Left lobe of liver (tissue), 2 donors: ENCODE measurements at places on chromosomes 1 and 21.

DNA sequence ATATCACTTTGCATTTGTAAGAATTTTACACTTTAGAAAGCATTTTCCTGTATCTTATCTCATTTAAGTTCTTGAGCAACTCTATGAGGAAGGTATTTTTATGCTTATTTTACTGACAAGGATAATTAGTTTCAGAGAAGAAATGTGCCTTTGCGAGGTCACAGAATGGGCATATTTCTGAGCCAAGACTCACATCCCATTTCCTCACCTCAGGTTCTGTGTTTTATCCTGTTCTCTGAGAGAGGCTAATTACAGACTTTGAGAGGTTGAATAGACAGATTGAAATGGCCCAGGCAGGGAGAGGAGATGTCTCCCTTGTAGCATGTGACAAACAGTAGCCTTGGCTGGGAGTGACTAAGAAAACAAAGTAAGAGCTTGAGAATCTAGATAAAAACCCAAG is 39.1 kb upstream of the ZC3H11B start:
- DNase-seq = no peak

DNA sequence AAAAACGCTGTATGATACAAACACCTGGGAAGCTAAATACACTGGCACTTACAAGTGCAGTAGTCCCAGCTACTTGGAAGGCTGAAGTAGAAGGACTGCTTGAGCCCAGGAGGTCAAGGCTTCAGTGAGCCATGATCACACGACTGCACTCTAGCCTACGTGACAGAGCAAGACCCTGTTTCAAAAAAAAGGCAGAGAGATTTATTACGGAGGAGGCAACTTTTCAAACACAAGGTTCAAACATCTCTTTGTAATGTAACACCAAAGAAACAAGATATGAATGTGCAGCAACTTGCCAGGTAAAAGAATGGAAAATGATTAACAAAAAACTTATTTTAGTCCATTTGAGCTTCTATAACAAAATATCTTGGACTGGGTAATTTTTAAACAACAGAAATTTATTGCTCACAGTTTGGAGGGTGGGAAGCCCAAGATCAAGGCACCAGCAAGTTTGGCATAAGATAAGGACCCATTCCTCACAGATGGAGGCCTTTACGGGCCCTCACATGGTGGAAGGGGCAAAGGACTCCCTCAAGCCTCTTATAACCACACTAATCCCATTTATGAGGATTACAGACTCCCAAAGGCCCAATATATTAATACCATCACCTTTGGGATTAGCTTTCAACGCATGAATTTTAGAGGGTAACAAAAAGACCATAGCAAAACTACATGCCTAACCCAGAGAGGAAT is 73.3 kb downstream of the EVI5 start:
- DNase-seq = no peak

GRCh38 chr1:21647431-21648351 is 21.5 kb downstream of the RAP1GAP start:
- no peak for DNase-seq

GRCh38 chr21:44897326-44898010 is 23.2 kb downstream of the ITGB2 start:
- no peak for DNase-seq

- no peak for DNase-seq
These were observed 113.7 kb downstream of the ZSCAN20 start for GRCh38 chr1:33586106-33586505.

DNA sequence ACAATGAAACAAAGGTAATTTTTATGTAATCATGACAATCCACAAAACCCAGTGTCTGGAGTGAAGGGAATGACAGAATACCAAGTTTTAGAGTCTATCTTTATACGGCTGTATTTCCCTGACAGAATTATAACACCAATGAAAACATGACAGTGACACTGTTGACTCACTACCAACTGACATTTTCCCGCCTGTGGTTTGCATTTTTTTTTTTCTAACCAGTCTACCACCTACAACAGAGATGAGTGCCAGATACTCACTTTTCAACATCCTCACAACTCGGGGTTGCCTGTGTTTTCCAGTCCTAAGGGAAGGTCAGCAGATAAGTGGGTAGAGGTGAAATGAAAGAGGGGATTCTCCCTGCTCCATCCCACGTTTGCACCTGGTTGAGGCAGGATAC is 118.9 kb downstream of the KCNJ6 start:
- no peak for DNase-seq

DNA sequence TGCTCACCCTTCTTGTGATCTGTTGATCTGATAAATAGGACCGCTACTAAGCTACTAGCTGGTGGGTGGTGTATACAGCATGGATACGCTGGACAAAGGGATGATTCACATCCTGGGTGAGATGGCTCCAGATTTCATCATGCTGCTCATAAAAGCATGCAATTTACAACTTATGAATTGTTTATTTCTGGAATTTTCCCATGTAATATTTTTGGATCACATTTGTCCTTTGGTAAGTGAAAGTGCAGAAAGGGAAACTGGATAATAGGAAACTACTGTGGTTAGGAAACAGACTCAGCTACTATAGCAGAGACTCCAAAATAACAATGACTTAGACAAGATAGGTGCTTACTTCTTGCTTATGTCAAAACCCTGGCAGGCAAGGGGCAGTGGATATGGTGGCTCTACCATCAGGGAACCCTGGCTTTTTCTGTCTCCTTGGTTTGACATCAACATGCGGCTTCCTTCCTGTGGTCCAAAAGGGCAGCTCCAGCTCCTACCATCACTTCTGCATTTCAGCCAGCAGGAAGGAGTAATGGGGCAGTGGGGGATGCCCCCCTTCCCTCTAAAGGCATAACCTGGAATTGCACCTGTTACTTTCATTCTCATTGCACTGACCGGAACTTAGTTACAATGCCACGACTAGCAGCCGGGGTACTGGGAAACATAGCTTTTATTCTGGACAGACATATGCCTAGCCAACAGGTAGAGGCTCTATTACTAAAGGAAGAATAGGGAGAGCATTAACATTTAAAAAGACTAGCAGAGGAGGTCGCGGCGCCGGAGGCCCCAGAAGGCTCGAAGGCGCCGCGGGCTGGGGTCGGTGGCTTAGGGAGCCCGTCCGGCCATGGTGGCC is 13.8 kb upstream of the AK2 start:
- no peak for DNase-seq

DNA sequence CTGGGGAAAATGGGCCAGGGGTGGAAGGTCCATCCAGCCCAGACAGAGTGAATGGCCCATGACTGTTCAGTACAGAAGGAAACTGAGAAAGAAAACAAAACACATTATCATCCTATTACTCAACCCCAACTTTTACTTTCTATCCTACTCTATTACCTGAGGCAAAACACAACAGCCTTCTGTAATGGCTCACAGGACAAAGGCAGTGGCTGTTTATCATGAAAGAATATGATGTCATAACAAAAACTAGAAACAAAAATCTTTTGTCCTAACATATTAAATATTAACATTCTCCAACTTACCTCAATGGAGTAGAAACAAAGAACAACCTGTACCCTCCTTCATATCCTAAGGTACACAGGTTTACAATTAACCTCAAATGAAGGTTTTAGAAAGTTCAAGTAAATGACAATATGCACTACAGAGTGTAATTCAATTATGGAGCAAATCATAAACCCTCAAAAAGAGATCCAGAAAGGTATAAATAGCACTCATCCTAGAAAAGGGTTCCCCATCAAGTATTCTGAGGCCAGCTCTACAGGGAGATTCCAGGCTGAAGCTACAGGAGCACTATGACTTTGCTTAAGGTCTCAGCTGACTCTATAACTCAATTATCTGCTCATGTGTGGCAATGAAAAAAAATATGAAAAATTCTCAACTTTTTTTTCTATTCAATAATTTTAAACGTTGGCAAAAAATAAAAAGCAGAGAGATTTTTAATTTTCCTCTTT is 15.1 kb downstream of the ELK4 start:
- no peak for DNase-seq
